Mesothelial cell of epicardium (in vitro differentiated cells): ENCODE measurements at places on chromosomes 1 and 21. TPM values are rescaled to one million over a fixed set of nuclear protein-coding genes. Genes with fewer than 3 reads are reported as not detected.

GRCh38 chr1:37755951-37756560, 8.9 kb downstream of the EPHA10 start:
- DNase-seq = no peak

LRRC53 gene
- not detected in 3 replicates for total RNA-seq

DNA sequence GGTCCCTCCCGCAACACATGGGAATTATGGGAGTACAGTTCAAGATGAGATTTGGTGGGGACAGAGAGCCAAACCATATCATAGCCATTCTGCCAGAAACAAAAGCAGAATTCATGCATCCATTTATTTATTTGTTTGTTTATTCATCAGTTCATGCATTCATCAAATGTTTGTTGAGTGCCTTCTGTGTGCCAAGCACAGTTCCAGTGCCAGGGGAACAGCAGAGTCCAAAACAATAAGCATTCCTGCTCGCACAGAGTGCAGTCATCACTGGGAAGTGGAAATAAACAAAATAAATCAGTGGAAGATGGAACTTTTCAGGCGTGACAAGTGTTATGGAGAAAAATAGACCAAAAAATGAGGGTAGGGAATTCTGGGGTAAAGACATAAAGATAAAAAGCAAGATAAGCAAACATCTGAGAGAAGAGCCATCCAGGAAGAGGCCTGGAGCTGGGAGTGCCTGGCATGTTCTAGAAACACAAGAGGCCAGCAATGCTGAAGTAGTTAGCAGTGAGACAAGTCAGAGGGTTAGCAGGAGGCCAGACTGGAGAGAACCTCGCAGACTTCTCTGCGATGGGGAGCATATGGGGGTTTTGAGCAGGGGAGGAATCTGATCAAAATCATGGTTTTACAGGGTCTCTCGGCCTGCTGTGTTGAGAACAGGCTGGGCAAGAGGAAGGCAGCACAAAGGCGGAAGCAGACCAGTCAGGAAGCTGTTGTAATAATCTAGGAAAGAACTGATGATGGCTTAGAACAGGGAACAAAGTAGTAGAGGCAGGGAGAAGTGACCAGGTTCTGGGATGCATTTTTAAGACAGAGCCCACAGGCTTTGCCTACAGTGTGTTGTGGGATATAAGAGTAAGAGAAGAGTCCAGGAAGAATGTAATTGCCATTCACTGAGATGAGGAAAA, 113.2 kb downstream of the GLUL start:
- DNase-seq = no peak

KRTAP11-1 gene
- not detected in 3 replicates for total RNA-seq

HEYL gene
- 5.6 to 5.7 TPM (median 5.6 TPM) in 3 replicates for total RNA-seq

DNA sequence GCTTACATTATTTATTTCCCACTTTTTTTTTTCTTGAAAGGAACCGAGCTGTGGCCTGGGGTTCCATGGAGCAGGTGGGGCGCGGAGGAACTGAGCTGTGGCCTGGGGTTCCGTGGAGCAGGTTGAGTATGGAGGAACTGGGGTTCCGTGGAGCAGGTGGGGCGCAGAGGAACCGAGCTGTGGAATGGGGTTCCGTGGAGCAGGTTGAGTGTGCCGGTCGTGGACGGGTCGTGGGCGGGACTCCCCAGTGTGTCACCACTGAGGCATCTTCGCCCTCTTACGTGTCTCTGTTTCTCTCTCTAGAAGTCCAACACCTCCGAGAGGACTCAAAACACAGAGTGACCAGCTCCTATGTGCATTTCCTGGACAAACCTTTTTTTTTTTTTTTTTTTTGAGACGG, 1.2 kb upstream of the SCNN1D start:
- DNase-seq = no peak

DNA sequence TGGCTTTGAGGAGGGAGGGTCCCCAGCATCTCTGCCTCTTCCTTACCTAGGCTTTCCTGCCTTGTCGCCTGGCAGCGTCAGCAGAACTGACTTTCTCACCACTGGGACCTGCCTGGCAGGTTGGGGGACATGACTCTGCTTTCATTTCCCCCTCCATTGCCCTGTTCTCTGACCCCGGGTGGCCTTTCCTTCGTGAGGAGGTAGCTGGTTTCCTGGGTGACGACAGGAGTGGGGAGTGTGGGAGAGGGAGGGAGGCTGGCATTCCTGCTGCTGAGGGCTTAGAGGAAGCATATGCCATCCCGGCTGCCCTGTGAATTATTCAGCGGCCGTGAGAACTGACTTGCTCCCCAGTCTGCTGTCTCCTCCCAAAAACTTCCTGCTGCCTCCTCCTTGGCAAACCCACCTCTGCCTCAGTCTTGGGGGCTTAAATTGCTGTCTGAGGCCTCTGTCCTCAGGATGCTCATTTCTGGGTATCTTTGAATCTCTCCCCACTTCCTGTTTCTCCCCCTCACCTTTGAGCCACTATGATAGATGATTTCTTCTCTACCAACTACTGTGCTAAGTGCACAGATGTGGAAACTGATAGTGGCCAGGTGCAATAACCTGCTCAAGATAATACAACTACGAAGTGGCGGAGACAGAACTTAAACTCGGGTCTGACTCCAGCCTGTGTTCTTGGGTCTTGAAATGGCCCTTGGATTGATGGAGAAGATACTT, 182.0 kb upstream of the CSF3R start:
- DNase-seq = no peak

SLAMF1 gene
- not detected in 3 replicates for total RNA-seq

GRCh38 chr1:45177452-45177851, 29.0 kb downstream of the ZSWIM5 start:
- DNase-seq = no peak

- DNase-seq = no peak
Measured at GRCh38 chr1:162300057-162300917, 76.4 kb downstream of the SPATA46 start.

AIDA gene
- 38.6 to 39.4 TPM (median 39.0 TPM) in 3 replicates for total RNA-seq

SORT1 gene
- 39.1 to 45.5 TPM (median 40.6 TPM) in 3 replicates for total RNA-seq

- DNase-seq = no peak
Measured at GRCh38 chr1:114235960-114236359, 82.3 kb upstream of the SYT6 start.

- DNase-seq = no peak
Measured at GRCh38 chr1:36432616-36433015, 17.6 kb downstream of the OSCP1 start.

DNA sequence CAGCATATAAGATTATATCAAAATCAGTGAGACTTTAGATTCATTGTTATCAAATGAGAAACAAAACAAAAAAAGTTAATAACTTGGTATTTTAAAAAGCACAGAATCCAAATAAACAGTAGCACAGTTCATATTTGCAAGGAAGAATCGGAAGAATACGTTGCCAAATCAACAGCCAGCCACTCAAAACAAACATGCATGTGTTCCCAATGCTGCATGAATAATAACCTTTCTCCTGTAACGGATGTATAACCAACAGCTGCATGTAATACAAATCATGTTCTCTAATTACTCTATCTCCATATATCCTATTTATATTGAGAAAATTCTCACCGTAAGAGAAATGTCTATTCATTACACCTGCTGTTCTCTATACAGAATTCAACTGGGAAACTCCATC, 98.9 kb upstream of the FOXD3 start:
- no peak for DNase-seq

- DNase-seq = no peak
Measured at GRCh38 chr21:43781846-43782245, 5.7 kb upstream of the CSTB start.

DNA sequence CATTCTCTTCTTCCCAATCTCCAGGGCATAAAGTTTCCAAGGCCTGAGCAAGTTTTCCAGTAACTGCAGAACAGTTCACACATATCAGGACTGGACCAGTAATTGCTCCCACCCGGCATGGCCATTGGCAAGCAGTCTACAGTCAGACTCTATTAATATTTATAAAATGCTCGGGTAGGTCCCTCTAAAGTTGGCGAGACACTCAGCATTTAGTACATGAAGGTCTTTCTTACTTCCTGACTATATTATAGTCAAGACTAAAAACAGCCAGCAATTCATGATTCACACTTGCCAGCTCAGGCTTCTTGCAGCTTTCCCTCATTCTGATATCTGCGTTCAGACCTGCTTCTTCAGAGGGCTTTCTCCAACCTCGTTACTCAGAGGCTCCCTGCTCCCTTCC, 25.4 kb downstream of the GADD45A start:
- no peak for DNase-seq

PDC gene
- not detected in 3 replicates for total RNA-seq

DNAH14 gene
- total RNA-seq = 82.3 to 84.7 TPM (median 82.9 TPM) in 3 replicates

DNA sequence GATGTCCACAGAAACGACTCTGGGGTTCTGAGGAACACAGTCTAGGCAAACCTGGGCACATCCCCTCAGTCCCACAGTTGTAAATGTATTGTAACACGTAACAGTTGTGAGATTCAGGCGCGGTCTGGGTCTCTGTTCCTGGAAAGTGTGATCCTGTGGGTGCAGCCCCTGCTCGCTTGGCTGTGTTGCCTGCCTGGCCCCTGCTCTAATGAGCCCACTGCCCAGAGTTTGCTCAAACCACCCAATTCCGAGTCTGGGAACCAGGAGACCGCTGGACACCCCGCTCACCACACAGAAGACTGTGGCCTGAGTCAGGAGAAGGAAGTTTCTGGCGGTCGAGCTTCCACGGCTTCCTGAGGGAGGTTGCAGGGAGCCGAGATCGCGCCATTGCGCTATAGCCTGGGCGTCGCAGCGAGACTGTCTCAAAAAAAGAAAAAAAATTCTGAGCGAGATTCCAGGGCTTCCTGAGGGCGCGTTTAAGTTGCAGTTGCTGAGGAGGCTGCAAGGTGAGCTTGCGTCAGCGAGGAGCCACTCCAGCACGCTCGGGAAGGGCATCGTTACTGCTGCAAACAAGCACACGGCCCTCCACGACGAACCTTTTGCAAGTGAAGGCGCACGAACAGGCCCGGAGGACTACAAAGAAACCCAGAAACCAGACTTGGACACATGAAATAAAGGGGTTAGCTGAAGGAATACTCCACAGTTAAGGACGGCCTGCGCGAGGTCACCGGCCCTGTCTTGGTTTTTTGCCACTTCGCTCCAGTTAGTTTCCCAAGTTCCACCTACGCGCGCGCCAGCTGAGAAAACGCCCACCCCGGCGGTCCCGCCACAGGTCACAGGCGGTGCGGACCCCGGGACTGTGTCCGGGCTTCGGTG, 1.1 kb downstream of the C21orf58 start:
- no peak for DNase-seq

- DNase-seq = no peak
Measured at GRCh38 chr1:211641044-211641800, 34.2 kb downstream of the NEK2 start.

CHIT1 gene
- total RNA-seq = 0.13 to 0.18 TPM in 2 of 3 replicates, not detected in the other

HSPA6 gene
- 0.13 to 0.38 TPM (median 0.25 TPM) in 3 replicates for total RNA-seq

FAM163A gene
- total RNA-seq = 10.1 to 10.2 TPM (median 10.1 TPM) in 3 replicates

TMEM82 gene
- not detected in 3 replicates for total RNA-seq
